ENCODE measurements at places on chromosomes 2 and 18.

GRCh38 chr2:68190991-68191731 is 33.5 kb downstream of the PNO1 start:
- no peak for DNase-seq

GRCh38 chr2:212998626-212999359 is 152.6 kb downstream of the IKZF2 start:
- DNase-seq, result no peak

- no peak for DNase-seq
These were observed 139.3 kb upstream of the FBXO11 start for GRCh38 chr2:48045613-48046012.

GRCh38 chr2:43001055-43001378 is 208.6 kb upstream of the HAAO start:
- no peak for DNase-seq

- DNase-seq, result no peak
These were observed 25.3 kb upstream of the IL1RL1 start for GRCh38 chr2:102286041-102286440.
